Activated CD4-positive, alpha-beta T cell treated with anti-CD3 and anti-CD28 coated beads for 1 hour (primary cell): ENCODE measurements at places on chromosomes 7 and 10.

- no peak for DNase-seq
Observed at GRCh38 chr7:42611289-42611928, 300.5 kb downstream of the C7orf25 start.

- DNase-seq: no peak
Observed at GRCh38 chr7:127536394-127536691, 49.1 kb downstream of the GCC1 start.

DNA sequence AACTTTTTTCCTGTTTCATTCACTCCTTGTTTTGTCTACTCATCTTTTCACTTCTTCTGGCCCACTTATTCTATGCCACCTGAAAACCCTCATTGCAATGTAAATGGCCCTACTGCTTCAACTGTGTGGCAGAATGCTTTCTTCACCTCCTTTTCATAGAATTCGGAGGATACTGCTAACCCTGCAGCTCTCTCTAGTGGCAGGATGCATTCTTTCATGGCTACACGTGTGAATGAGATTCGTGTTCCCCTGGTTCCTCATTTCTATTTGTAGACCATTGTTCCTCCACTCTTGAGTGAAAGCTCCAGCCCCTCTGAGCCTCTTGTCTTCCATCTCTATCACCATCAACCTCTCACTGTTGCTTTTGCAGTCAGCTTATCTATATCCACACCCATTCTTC is 20.9 kb upstream of the CYP26C1 start:
- no peak for DNase-seq

- DNase-seq: no peak
Observed at GRCh38 chr7:64630496-64630895, 35.4 kb upstream of the ZNF107 start.
